ENCODE measurements at places on chromosomes 4 and X.

DNA sequence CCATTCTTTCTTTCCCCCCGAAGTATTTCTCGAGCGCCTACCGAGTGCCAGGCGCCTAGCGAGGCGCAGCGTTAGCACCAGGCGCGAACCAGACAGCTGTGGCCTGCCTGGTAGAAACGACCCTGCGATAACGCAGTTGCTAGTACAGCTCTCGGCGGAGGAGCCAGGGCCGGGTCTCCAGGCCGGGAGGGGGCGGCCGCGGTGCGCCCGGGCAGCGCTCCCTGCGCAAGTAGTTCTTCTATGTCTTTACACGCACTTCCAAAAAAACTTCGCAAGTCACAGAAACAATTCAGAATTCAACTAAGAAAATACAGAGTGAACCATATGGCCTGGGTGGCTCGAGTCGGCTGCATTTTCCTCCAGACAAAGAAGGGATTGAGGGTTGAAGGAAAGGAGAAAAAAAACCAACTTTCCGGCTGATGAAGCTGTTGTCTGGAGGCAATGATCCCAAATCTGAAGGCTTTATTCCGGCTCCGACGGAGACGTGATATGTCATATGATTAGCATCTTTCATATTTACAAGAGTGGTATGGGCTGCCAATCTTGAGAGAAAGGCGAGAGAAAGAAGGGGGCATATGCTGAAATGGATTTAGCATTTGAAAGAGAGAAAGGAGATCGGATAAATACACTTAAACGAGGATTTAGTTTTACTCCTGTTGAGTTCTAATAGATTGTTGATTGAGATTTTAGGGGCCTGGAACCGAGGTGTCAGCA is 7.2 kb upstream of the NEUROG2 start:
- DNase-seq = peak; percentile 47

DNA sequence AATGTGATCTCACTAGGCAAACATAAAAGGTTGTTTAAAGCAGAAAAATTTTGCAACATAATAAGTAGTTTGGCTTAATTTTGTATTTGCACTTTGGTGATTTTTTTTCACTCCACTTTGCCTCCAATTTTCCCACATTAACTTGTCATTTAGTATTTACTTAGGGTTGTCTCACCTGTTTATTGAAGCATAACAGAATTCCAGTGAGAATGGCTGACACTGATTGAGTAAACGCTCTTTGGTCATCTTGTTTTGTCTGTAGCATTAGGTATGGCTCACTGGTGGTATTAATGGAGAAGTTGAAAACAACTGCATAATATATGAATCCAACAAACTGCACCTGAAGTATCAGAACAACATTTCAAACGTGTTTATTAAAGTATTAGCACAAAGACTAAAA is 799.5 kb upstream of the ADGRL3 start:
- no peak for DNase-seq

DNA sequence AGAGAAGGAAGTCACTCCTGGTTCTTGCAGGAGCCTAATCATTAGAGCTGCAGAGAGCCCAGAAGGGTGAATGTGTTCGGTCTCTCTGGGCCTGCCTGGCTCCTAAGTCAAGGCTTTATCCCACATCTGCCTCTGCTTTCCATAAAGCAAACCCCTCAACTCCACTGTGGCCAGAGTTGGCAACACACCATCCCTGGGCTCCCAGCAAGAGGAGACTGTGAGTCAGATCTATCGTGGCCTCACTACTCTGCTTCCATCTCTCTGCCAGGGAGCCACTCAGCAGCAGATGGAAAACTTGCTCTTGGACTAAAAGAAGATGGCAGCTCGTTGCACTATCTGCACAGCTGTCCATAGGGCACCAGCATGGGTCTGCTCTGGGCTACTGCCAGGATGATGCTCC is 348.2 kb downstream of the FBXW7 start:
- DNase-seq = no peak

DNA sequence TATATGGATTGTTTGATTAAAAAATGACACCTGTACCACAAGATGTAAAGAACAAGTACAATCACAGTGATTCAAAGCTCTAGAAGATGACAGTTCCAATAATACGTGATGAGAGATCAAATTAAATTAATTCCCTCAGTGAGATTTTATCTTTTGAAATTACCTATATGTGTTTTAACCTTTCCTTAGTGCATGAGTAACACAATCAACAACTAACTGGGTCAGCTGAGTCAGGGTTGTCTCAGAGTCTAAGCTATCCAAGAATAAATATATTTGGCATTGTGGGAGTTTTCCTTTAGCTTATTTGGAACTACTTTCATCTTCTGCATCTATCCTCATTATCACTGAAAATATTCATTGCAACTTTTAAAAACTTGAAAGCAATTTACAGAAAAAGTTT is 162.8 kb downstream of the WDFY3 start:
- no peak for DNase-seq

- DNase-seq = no peak
Observed at GRCh38 chrX:1853447-1853846, 238.6 kb downstream of the ASMT start.
